ENCODE measurements at places on chromosomes 3 and 15.

DNA sequence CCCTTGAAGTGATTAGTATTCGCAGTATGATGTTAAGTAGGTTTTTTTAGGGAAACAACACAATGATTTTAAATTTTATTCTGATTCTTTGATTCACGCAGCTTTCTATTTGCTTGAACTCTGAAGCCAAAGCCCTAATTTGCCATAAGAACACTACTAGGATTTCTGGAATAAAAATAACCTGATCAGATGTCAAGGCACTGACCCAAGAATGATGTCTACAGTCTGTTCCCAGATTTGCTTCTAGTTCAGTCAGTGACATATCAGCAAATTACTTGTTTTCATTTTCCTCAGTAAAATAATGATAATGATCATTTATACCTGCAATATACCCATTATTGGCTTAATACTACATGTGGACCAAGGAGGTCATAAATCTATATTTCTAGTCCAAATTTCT lies 179.5 kb upstream of the EIF1B start:
- no peak for DNase-seq

DNA sequence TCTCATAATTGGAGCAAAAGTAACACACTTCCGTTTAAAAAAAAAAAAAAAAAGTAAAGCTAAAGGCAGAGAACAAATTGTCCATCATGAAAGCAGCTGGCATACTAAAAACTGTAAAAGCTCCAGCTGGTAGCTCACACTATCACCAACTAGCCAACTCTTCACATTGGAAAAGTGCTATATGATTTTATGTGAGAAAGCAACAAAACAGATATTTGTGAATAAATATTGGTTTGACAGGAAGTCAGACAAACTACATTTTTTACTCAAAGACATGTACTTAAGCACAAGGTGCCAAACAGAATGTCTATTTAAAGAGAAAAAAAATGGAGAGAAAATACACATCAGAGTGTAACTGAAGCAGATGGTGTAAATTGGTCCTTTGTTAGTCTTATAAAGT lies 231.2 kb upstream of the CADM2 start:
- no peak for DNase-seq

DNA sequence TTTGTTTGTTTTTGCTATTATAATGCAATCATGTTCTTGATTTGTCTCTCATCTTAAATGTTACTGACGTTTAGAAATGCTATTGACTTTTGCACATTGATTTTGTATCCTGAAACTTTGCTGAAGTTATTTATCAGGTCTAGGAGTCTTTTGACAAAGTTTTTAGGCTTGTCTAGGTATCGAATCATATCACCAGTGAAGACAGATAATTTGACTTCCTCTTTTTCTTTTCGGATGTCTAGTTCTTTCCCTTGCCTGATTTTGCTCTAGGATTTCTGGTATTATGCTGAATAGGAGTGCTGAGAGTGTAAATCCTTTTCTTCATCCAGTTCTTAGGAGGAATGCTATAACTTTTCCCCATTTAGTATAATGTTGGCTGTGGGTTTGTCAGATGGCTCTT lies 719.7 kb upstream of the BCHE start:
- DNase-seq = no peak

- peak; percentile 95 for DNase-seq
Observed at GRCh38 chr3:5006755-5007202, 27.5 kb downstream of the BHLHE40 start.

- DNase-seq = no peak
Observed at GRCh38 chr3:156356537-156357363, 198.2 kb downstream of the SSR3 start.

GRCh38 chr3:134486577-134487041 lies 752 bp downstream of the CEP63 start:
- peak; percentile 34 for DNase-seq

All from activated naive CD4-positive, alpha-beta T cell treated with anti-CD3 and anti-CD28 coated beads for 36 hours (primary cell).